ENCODE measurements at places on chromosomes 7 and 10. TPM values are rescaled to one million over a fixed set of nuclear protein-coding genes. Genes with fewer than 3 reads are reported as not detected.

DNA sequence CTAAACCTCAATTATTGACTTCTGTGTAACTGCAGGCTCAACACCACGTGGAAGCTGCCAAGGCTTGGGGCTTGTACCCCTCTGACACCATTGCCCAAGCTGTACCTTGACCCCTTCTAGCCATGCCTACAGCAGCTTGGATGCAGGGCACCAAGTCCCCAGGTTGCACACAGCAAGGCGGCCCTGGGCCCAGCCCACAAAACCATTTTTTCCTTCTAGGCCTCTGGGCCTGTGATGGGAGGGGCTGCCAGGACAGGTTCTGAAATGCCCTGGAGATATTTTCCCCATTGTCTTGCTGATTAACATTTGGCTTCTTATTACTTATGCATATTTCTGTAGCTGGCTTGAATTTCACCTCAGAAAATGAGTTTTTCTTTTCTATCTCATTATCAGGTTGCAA lies 610.0 kb upstream of the LRRN3 start:
- no peak for DNase-seq

DNA sequence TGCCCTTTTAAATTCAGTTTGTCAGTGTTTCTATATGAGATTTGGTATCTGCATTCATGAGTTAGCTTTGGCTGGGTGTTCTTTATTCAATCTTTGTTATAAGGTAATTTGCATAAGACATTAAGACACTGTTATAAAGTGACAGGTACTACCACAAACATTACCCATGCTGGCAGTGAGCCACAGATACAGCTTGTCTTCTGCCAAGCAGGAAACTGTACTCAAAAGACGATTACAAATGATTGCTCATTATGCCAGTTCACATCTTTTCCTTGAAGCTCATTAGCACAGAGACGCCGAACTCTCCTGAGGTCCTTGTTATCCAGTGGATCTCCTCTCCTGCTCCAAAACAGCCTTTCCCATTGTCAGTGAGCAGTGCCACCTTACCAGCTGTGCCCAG lies 30.4 kb downstream of the AMPH start:
- DNase-seq = no peak

The PURB gene
- 4.2 TPM for polyA plus RNA-seq

DNA sequence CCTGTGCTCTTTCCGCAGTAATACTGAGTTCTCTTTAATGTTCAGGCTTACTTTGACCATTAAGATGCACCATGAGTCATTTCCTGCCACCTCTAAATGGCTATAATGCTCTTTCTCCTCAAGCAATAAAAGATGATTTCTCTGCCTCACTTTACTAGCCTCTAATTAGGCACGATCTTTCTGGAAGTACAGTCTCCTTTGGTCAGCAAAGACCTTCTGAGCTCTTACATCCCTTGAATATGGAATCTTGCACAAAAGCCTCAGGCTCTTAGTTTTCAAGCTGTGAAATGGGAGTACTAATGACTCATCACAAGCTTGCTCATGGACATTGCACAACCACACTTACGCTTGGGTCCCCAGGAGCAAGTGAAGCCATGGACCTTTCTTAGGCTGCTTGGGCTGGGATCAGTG lies 85.9 kb downstream of the FRMD4A start:
- DNase-seq = no peak

GRCh38 chr7:32256376-32256775 lies 186.2 kb upstream of the PDE1C start:
- no peak for DNase-seq

The TBC1D12 gene
- polyA plus RNA-seq = 1.9 TPM

- DNase-seq = no peak
Measured at GRCh38 chr7:18574676-18575075, 79.1 kb downstream of the HDAC9 start.

DNA sequence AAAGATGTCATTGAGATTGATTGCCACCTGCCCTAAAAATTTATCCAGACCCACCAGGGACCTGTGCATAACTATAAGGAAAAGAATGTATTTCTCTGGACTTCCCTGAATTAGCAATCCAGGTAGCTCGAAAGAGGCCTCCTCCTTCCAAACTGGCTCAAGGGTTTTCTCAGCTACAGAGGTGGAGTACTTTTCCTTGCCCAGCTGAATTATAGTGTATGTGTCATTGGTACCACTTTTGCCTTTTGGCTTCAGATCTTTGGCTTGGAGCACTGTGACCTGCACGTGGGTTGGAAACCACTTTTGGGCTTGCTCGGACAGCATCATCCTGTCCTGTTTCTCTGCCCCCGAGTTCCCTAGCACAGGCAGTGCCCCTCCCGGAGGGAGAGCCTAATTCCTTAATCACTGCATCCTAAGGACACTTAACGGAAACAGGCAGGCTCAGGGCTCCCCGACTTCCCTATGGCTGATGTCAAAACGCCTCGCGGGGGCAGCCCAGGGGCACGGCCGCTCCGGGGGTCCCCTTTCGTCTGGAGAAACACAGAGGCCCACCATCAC lies 825 bp downstream of the RAB11FIP2 start:
- no peak for DNase-seq

Data from naive B cell (primary cell).